ENCODE measurements at places on chromosomes 12 and 14.
A peak's percentile ranks its signal among the peaks of the same experiment; 100 is the strongest.

GRCh38 chr14:101853455-101854018 lies 92.0 kb downstream of the PPP2R5C start:
- DNase-seq: no peak

GRCh38 chr12:57094208-57095160 lies 5.6 kb downstream of the NAB2 start:
- no peak for DNase-seq

- no peak for DNase-seq
Observed at GRCh38 chr12:54831631-54832030, 22.7 kb upstream of the MUCL1 start.

DNA sequence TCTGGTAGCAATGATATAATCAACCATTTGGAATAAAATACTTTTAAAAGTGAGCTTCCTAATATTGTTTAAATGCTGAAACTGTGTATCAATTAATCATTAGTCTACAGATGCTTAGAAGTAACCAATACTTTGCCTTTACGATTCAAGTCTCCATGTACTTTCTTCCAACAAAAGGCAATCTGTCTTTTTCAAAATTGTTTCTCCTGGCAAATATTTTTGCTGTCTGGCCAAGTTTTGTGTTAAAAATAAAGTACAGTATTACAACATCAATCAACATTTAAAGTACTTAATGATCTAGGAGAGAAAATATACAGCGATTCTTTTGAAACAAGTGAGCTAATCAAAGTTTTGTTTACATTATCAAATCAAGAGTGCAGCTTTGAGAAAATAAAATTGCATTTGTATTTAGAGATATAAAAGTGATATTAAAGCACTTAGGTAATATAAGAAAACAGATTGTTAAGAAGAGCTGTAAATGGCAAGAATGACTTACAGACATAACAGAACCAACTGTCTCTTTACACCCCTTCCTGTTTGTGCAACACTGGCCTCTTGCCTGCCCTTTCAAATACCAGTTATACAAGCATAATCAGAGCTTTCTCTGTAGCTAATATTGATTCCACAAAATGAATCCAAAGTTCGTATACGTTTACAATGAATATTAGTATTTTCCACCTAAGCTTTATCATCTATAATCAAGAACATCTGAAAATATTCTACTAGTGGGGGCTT lies 38.2 kb upstream of the FBLN5 start:
- no peak for DNase-seq

DNA sequence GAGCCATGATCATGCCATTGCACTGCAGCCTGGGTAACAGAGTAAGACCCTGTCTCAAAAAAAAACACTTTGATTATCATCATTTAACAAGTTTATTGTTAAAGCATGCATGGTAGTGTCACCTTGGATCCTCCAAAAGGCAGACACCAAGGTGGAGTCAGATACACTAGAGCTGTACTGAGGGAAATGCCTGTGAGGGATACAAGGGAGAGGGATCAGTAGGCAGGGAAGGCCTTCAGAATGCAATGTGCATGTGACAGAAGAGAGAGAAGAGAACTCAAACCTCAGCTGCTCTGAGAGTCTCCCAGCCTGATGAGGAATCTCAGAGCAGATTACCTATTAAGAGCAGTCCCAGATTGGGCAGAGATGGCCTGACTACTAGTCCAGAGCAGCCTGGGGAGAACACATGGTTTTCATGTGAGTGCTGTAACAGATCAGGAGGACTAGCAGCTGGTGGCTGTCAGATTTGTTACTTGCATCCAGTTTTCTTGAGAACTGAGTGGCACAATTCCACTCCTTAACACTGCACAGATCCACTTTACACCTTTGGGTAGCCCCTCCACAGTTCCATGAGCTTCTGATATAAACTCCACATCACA lies 38.0 kb upstream of the A2ML1 start:
- no peak for DNase-seq

DNA sequence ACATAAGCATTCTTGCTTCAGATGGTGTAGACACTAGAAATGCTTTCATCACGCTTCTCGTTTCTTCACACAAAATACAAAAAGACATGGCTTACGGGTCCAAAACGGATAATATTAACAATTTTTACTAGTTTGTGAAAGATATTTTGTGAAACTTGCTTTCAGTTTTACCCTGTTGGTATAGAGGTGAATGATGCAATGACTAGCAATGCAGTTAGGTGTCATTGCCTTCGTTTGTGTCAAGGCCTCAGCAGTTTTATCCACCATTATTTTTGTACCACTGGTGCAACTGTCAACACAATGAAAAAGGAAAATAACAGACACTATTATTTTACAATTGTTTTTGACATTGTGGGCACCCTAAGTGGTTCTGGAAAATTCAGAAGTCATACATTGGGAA lies 323.0 kb downstream of the FLRT2 start:
- DNase-seq: no peak

DNA sequence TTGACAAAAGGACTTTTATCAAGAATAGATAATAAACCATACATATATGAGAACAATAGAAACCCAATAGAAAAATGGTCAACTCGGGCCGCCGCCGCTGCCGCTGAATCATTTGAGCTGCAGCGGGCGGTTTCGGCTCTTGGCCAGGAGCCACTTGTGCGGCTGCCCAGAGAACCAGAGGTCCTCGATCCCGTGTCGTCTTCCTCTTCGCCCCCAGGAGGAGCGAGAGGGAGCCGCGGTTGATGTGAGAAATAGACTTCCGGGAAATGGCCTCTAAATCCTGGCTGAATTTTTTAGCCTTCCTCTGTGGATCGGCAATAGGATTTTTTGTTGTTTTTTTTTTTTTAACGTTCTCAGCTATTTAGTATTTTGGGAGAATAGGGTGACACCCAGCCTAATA lies 44.8 kb downstream of the CPSF6 start:
- peak; percentile 76 for DNase-seq

- DNase-seq: peak; percentile 44
Observed at GRCh38 chr12:52162981-52163380, 28.8 kb downstream of the KRT80 start.

DNA sequence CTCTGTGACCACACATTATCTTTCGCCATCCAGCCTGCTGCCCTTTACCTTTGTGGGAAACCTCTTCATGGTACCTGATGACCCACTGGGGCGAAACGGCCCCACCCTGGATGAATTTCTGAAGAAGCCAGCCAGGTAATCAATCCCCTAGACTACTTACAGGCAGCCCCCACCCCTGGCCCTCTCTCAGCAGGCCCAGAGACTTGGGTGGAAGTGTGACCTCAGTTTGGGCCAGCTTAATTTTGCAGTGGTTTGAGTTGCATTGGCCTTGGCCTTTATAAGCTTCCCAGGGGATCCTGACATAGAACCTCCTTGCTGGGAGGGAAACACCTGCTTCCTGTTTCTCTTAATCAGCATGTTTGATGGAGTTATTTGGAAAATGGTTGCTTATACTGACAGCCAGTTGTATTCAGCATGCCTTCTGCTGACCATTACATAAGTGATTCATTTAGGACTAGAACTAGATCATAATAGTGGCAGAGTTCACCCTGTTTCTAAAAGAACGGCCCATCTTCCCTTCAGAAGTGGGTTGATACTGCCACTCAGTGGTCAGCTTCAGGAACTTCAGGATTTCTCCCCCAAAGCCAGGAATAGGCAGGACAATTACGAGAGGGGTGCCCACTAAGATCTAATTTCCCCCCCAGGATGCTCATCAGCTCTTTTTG lies 6.1 kb downstream of the SDR39U1 start:
- peak; percentile 66 for DNase-seq

- no peak for DNase-seq
Observed at GRCh38 chr14:79293482-79294177, 917.7 kb downstream of the DIO2 start.

- no peak for DNase-seq
Observed at GRCh38 chr14:68395604-68396003, 397.3 kb downstream of the ZFP36L1 start.

DNA sequence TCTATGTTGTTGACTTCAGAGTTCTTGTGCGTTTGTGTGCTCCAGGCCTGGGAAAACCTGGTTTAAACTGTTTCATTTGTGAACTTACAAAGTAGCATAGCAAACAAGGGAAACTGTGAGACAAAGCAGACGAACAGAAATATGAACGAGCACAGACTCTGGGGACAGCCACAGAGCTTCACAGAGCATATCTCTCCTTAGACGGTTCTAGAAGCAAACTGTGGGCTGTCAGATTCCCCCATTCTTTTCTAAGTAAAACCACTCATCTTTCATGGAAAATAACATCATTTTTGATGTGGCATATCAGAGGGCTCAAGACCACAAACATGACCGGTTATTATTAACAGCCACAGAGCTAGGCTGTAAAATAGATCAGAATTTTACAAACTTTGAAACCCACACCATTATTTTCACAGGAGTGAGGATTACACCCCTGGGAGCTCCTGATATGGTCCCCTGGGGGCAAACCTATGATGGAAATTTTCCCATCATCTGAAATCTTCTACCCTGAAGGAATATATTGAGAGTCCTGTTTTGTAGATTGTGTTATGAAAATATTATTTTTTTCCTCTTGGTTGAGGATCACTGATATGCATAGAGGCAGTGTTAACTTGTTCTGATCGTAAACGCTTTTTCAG lies 102.0 kb downstream of the ADGRD1 start:
- DNase-seq: no peak

- DNase-seq: no peak
Observed at GRCh38 chr12:88057994-88058718, 29.0 kb upstream of the C12orf50 start.

DNA sequence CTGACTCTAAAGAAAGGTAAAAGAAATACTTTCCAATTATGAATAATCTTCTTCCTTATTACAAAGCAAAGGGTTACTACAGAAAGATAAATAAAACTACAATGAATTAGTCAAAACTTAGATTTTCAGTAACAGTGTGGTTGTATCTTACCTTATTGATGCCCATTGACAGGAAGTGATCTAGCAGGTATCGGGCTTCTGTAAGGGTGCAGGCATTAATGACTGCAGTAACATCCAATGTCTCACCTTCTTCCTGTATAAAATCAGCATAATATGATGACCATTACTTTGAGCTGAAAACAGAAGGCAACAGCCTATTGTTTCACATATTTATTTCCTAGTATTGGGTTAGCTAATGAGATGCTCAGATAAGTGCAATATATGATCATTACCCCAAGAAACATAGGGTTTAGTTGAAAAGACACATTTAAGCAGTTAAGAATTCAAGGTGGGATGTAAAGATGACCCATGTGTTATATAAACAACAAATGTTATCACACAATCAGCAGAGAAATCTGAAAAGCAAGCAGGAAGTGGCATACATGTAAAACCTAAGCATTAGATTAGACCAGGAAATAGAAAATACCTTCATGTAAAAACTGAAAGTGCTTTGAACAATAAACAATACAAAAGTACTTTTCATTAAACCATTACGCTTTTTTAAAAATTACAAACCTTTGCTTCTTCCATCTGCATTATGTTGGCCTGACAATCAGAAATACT lies 111.2 kb downstream of the KIF21A start:
- no peak for DNase-seq

GRCh38 chr12:128004383-128004938 lies 262.5 kb upstream of the TMEM132C start:
- no peak for DNase-seq
